ENCODE measurements at places on chromosomes 7 and 10.

GRCh38 chr10:45660876-45661411 lies 11.6 kb downstream of the ZFAND4 start:
- DNase-seq = no peak

- DNase-seq = no peak
These were observed 85.4 kb downstream of the MACC1 start for GRCh38 chr7:20131776-20132175.

DNA sequence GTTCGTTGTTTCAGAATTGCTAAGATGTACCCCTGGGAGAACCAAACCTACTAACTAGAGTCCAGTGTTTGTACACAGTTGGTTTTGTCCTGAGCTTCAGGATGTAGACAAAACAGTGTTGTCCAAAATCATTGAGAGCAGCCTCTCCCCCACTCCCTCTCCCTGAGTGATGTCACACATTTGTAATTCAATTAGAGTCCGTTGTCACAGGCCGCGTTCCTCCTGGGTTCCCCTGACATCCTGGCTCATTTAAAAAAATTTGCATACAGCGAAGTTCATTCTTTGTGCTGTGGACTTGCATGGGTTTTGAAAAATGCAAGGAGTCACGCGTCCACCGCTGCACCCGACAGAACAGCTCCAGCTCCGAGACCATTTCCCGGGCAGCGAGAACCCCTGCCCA lies 10.3 kb downstream of the GRIFIN start:
- DNase-seq = no peak

- no peak for DNase-seq
These were observed 386.5 kb upstream of the AUTS2 start for GRCh38 chr7:69211739-69212138.
